ENCODE measurements at places on chromosomes 12 and 14.
A peak's percentile ranks its signal among the peaks of the same experiment; 100 is the strongest.

- DNase-seq = no peak
These were observed 44.7 kb upstream of the NEDD1 start for GRCh38 chr12:96862326-96862725.

DNA sequence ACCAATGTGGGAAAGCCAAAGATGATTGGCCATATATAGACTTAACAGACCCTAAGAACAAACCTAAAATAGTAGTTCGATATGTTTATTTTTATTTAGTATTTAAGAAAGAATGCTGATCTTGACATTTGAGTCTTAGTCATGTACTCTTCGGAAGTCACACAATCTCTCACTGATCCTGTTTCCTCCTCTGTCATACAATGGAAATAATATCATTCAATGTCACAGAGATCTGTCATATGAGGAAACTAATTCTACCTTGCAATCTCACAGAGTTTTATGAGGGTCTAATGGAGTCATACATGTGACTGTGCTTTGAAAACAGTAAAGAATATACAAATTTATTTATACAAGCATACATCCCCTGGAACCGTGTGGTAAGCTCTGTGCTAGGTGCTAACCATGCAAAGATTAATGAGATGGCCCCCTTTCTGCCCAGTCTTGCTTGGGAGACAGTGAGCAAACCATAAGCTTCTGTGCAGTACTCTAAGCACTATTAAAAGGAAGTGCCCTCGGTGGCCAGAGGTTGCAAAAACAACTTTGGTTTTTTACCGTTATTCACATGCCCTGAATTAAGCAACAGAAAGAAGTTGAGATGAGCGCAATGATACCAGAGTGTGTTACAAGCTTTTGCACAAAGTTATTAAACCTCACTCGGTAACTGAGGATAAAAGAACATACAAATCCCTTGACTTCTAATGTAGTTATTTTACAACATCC lies 1.7 kb upstream of the LIN7A start:
- DNase-seq = no peak

DNA sequence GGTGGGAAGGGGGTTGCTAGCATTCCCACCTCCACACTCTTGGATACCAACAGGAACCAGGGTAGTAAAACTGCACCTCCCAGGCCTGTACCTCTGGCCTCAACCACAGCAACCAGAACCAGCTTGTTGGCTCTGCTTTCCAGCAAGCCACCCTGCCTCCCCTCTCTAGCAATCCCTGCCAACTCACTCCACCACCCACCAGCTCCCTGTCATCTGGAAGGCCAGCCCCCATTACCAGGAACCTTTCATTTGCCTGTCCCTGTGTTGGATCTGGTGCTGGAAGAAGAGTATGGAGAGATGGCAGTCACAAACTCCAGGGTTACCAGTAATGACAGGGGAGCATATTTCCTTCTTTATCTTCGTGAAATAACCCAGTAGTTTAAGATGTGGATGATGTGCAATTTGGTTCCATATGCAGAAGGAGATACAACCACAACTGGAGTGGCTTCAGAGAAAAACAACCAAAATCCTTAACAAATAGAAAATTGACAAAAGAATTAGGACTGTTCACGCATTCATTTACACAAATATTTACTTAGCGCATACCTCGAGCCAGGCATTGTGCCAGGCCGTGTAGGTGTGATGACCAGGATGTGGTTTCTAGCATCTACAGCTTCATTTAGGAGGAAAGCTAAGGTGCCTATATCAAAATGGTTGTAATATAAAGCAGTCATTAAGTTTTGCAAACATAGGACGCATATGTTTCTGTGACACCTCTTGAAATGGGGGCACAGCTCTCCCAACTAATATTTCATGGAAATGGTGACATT lies 3.4 kb downstream of the B4GALNT3 start:
- DNase-seq = no peak

- DNase-seq = peak; percentile 22
These were observed 12.2 kb downstream of the ITPK1 start for GRCh38 chr14:93103392-93104080.

DNA sequence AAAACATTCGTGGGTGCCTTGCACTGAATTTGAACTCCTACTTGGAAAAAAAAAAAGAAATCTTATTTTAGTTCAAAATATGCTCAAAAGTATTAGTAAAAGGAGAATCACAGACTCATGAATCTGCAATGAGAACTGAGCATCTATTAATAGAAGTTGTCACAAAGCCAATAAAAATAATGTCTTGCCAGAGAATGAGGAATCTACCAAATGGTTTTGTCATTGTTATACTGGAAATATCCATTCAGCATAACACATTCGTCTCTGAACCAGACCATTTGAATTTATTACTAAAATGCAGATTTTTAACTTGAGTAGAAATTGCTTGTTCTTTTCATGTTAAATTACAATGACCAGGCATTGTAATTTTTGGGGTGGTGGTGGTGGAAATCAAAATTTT lies 11.6 kb upstream of the PTPRB start:
- DNase-seq = no peak

DNA sequence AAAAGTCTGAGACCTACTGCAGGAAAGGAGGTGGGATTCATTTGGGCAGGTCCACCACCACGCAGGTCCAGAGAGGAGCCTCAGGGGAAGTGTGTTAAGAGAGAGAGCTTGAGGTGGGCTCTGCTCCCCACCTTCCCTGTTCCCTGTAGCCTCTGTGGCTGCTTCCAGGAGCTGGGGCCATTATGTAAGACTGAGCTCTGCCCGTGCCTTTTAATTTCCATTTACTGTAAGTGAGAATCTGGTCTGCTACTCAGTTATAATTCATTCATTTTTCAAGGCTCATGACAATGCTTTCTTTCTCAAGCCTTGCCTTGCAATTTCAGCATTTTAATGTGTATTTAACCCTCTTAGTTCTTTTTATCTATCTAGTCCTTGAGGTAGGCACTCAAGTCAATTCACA lies 8.3 kb downstream of the SLC4A8 start:
- DNase-seq = no peak

GRCh38 chr12:48980389-48980952 lies 2.3 kb downstream of the WNT1 start:
- DNase-seq = no peak

- no peak for DNase-seq
These were observed 23.1 kb downstream of the XRCC3 start for GRCh38 chr14:103692159-103692558.

- DNase-seq = no peak
These were observed 10.8 kb downstream of the ISCA2 start for GRCh38 chr14:74504412-74504811.

- no peak for DNase-seq
These were observed 80.2 kb downstream of the VCPKMT start for GRCh38 chr14:50036211-50036610.

DNA sequence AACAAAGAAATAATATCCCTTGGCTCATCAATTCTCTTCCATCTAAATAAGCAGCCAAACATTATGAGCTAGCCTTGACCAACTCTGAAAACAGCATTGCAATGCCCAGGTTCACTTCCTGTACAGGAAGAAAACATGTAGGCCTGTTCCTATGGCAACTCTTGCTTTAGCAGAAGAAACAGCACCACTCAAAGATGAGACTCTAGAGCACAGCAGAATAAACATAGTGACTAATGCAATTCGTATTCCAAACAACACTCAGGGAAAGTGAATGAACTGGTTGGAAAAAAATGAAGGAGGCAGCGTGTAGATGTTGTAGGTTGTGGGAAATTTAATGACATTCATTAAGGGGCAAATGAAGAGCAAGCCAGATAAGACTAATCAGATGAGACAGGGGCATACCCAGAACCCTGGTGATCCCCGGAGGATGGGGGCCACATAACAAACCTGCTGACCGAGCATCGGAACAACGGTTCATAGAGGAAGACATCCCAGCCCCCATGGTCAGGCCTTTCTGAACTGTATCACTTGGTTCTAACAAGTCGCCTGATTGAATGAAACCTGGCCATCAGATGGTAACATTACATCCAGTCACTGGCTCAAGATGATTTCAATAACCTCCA lies 9.0 kb downstream of the ARHGDIB start:
- DNase-seq = no peak

DNA sequence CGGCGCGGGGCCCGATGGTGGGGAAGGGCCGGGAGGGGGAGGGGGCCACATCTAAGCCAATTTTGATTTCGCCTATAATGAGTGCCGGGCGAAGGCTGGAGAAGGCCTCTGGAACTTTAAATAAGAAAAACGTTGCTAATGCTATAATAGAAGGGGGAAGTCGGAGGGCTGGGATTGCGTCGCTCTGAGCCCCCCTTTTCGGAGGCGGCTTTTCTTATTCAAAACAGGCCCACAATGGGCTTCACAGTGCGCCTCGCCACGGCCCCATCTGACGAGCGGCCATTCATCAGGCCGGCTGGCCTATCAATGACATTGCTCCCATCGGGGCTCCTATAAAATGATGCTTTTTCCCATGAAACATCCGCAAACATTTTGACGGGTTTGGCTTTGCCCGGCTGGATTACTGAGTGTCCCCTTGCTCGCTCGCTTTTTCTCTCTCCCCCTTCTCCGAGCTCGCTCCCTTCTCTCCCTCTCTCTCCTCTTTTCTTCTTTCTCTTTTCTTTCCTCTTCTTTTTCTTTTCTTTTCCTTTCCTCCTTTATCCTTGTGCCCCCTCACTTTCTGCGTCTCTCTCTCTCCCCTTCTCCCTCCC lies at the start of gene RFX4:
TSS of gene RFX4 (plus strand) at position 364 of the 590 bp plus-strand sequence. CDS start 317 bp downstream, outside the sequence.
- no peak for DNase-seq

DNA sequence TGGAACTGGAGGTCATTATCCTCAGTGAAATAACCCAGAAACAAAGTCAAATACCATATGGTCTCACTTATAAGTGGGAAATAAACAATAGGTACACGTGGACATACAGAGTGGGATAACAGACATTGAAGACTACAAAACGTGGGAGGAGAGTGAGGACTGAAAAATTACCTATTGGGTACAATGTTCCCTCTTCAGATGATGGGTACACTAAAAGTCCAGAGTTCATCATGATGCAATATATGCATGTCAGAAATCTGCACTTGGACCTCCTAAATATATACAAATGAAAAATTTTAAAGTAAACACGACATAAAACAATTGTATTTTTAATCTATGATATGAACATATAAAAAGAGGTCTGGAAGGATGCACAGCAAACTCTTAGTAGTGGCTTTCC lies 71.2 kb downstream of the SLC38A4 start:
- DNase-seq = no peak

- no peak for DNase-seq
These were observed 80.2 kb upstream of the RIN3 start for GRCh38 chr14:92433407-92433806.

GRCh38 chr12:109962398-109962797 lies 33.8 kb downstream of the GIT2 start:
- DNase-seq = no peak

- DNase-seq = no peak
These were observed 110.4 kb downstream of the ETV6 start for GRCh38 chr12:11759899-11760298.

DNA sequence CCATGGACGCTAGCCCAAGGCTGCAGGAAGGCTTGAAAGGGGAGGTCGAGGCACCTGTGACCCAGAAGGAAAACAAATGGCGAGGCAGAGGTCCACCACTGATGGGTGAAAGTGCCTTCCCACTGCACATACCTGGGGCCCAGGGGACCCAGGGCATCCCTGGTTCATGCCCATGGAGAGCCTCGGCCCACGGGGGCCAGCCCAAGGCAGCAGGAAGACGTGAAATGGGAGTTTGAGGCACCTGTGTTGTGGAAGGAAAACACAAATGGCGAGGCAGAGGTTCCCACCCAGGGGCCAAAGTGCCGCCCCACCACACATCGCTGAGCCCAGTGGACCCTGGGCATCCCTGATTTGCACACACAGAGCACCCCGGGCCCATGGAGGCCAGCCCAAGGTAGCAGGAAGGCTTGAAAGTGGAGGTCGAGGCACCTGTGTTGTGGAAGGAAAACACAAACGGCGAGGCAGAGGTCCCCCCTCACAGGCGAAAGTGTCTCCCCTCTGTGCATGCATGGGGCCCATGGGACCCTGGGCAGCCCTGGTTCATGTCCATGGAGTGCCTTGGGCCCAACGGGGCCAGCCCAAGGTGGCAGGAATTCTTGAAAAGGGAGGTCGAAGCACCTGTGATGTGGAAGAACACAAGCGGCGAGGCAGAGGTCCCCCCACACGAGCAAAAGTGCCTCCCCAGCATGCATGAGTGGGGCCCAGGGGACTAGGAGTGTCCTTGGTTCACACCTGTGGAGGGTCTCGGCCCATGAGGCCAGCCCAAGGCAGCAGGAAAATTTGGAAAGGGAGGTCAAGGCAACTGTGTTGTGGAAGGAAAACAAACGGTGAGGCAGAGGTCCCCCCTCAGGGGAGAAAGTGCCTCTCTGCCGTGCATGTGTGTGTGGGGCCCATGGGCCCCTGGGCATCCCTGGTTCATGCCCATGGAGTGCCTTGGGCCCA lies 383.3 kb downstream of the ALG10 start:
- no peak for DNase-seq

Measured in GDM1 (cell line).